ENCODE measurements at places on chromosomes 7 and 10.

- no peak for DNase-seq
Observed at GRCh38 chr10:44416936-44417335, 32.0 kb upstream of the CXCL12 start.

- DNase-seq, result no peak
Observed at GRCh38 chr10:51620131-51620530, 79.3 kb downstream of the CSTF2T start.

DNA sequence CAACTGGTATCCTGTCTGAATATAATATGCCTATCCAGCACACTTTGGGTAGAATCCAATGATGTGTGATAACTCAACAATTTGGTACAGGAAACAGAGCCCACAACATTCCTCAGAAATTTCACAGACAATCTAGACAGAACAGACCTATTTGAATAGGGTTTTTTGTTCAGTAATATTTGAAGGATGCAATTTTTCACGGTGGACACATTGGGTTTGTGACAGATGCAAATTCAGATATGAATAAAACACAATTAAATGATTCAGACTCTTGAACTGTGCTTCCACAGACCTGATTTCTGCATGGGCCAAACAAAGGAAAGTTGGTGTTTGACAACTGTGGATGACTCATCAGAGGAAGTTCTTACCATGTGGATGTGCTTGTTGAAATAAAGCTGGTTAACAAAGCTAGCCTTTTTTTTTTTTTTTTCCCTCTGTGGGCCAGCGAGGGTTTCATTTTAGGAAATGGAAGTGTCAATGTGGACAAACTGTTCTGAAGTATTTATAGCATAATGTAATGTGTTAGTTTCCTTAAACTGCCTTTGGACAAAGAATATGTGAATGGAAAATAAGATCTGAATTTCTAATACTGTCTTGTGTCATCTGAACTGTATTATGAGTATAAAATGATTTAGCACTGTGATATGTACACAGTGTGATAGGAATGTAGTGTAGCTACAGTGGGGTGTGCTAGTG is 43.2 kb upstream of the FAM133B start:
- peak; percentile 76 for DNase-seq

- DNase-seq, result no peak
Observed at GRCh38 chr10:121131014-121131413, 279.9 kb downstream of the WDR11 start.

- no peak for DNase-seq
Observed at GRCh38 chr10:5887641-5888040, 2.1 kb downstream of the ANKRD16 start.

GRCh38 chr10:3398825-3399646 is 226.5 kb upstream of the PITRM1 start:
- no peak for DNase-seq

- no peak for DNase-seq
Observed at GRCh38 chr7:82393840-82394220, 49.7 kb downstream of the CACNA2D1 start.

Data from CD4-positive, alpha-beta T cell treated with Interleukin-2 at 100 ng/mL for 4 hours (primary cell).